ENCODE measurements at places on chromosomes 16 and 17. TPM values are rescaled to one million over a fixed set of nuclear protein-coding genes. Genes with fewer than 3 reads are reported as not detected.

Gene TBC1D3B
- total RNA-seq, result 8.1 TPM

DNA sequence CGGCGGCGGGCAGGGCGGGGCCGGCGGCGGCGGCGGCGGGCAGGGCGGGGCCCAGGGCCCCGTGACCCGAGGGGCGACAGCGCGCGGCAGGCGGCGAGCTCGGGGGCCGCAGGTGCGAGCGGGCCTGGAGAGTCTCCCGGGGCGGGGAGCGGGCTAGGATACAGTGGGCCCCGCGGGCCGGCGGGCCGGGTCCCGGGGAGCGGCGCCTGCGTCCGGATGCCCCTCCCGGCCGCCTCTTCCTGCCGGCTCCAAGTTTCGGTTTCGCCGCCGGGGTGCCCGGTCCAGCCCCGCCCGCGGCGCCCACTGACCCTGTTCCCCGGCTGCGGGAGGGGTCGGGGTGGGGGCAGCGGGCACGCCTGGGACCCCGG is at the start of gene RNF213:
RNF213 (plus strand) TSS at position 62 of the 368 bp plus-strand sequence. CDS start 2,830 bp downstream, outside the sequence.
- DNase-seq, result no peak

DNA sequence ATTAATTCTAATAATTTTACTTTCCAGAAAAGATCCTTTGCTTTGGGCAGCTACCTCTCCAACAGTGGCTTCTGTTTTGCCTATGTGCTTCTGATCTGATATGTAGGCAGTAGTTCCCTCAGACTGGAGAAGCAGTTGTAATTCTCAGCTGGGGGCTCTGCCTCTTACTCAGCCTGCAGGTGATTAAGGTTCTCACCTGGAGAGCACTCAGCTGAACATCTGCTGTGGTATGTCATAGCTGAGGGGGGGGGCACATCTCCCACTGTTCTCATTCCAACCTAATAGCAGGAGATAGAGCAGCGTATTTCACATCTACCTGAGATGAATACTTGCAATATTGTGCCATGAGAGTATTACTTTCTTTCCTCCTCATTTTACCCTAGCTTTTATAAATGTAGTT is 511.9 kb upstream of the CDH8 start:
- no peak for DNase-seq

DNA sequence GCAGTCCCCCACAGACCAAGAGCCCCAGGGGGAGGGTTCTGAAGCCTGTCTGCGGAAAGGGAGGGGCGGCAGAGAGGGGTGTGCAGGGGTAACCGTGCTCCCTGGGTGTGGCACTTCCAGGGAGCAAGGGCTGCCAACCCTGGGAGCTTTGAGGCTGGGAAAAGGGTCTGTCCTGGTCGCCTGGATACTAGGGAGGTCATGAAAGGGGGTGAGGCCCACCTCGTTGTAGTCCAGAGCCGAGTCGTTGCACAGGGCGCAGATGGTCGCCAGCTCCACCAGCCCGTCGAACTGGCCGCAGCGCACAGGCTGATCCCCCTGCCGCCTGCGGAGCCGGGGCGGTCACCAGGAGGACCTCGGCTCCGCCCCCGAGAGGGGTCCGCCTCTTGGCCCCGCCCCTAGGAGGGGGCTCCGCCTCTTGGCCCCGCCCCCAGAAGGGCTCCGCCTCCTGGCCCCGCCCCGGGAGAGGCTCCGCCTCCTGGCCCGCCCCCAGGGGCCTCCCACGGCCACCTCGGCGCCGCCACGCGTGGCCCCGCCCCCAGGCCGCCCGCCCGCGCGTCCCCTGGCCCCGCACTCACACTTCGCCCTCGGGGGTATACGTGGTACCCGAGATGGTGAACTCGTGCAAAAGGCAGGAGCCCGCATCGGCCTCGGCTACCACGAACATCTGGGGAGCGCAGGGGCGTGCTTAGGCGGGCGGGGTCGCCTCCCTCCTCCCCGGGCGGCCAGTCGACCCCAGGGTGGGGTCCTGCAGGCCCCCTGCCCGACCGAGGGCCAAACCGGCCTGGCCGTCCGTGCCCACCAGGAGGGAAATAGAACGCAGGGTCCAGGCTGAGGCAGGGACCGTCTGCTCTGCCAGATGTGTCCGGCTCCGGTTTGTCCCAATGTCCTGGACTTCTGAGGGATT is 19.5 kb downstream of the ATP2A3 start:
- no peak for DNase-seq

- no peak for DNase-seq
These were observed 618.4 kb upstream of the SOX9 start for GRCh38 chr17:71502443-71502842.

DNA sequence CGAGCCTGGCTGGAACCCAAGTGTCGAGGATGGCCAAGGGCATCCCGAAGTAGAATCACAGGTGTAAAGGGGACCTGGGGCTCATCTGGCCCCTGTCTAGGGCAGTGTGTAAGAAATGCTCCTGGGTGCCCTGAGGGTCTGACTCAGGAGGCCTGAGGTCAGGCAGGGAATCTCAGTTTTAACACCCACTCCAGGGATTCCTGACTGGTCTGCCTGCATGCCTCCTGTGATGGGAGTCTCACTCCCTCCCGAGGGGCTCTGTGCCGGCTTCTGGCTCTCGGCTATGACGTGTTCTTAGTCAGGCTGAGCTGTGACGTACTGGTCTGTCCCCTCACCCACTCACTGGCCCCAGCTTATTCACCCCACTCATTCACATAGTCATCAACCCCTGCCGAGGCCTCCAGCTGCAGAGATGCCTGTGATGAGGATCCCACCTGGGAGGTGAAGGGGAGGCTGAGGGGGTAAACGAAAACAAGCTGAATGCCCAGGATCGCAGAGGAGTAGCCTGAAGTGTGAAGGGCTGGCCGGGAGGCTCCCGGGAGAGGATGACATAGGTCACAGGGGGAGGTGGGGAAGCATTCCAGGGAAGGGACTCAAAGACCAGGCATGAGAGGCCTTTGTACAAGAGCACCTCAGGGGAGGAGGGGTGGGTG is 23.8 kb downstream of the FAM83G start:
- no peak for DNase-seq

All from suprapubic skin (tissue), 4 donors.